Hematopoietic multipotent progenitor cell treated with erythropoietin and hydrocortisone succinate and interleukin-3 and kit ligand, for 8 days (in vitro differentiated cells): ENCODE measurements at places on chromosomes 2 and 18.
A peak's percentile ranks its signal among the peaks of the same experiment; 100 is the strongest.

DNA sequence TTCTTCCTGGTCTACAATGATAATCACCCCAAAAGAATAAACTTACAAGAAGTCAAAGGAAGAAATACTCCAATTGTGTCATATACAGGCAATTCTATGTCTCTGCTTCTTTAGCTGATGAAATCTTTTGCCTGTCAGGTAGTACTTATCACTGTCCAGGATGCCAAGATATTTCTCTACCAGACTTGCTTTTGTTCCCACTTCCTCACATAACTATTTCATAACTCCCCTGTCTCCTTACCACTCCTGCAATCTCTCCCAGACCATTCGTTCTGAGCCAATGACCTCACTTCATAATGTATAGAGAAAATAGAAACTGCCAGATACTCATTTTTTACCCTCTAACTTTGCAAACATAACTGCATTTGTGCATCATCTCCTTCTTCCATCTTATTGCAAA lies 39.1 kb downstream of the HNMT start:
- DNase-seq = no peak

DNA sequence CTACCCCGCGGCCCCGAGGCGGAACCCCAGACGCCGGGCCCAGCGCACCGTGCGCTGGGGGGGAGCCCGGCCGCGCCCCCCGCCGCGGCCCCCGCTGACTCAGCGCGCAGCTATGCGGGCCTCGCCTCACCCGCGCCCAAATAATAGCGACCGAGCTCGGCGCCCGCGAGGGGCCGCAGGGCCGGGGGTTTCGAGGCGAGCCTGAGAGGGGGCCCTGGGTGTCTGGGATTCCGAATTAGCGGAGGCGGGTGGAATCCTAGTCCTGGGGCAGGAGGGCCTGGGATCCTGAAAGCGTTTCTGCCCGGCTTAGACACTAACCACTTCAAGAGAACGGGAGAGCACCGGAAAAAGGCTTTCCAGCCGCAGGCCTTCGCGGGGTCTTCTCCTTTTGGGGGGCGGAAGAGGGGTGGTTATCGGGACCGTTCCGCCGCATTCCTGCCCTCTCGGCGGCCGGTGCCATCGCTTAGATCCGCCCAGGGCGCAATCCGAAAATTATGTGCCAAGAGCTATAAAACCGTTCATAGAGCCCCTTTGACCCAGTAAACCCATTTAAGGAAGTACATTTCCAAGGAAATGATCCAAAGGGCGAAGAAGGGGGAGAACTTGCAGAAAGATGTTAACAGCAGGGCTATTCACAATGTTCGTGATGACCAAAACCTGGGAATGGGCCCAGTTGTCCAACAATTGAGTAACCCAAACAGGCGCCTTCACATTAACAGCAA lies 681 bp upstream of the ROCK2 start:
- peak; percentile 41 for DNase-seq

DNA sequence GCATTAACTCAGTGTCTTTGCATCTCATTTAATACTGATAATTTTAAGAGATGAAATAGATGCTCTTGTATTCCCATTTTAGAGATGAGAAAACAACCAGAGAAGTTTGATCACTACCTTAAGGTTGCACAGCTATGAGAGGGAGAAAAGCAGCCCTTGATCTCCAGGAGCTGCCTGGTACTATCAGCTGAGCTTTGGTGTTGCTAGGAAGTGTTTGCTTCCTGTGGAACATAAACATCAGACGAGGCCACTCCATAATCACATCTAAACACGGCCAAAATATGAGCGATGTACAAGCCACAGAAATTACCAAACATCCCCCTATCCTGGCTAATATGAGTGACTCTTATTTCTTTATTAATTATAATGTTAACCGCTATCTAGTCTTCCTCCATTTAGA lies 620 bp upstream of the WDFY1 start:
- no peak for DNase-seq

DNA sequence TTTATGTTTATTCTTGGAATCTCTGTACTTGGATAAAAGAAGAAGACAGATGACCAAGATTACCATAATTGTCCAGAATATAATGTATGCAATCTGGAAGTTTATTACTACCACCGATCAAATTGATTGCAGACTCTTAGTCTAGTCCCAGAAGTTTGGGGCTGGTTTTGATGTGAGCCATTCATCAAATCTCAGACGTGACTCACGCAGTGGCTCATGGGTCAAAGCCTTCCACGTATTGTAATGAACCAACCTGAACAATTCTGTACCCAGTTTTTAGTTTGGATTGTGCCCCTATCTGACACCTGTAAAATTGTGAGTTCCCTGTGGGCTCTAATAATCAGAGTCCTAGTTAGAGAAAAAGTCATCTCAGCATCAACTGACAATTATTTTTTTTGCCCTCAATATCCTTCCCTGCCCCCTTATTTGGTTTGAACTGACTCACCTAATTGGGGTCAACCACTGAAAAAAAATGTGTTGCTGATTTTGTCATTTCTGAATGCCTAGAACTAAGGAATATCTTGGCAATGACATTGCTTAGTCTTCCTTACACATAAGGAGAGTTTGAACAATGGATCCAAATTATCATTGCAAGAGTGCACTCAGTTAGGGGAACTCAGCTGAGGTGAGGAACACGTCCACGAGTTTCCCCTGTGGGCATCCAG lies 219.5 kb upstream of the NRP2 start:
- DNase-seq = no peak

DNA sequence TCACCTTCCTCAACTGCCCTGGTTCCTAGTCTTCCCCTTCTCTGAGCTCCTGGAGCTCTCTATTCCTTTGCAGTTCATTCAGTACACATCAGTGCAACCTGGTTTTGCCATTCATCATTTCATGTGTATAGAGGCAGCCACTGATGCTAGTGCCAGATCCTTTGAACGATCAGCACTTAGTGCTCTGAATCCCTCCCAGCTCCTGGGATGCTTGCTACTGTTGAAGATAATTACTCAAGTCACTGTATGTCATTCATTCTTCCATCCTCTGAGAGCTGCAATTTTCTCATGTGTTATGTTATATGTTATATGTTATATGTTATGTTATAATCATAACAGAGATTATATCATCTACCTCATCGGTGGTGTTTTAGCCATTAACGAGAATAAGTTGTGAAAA lies 98.5 kb upstream of the UXS1 start:
- DNase-seq = no peak

GRCh38 chr2:173989884-173990215 lies 24.7 kb upstream of the SP3 start:
- DNase-seq = peak; percentile 11

DNA sequence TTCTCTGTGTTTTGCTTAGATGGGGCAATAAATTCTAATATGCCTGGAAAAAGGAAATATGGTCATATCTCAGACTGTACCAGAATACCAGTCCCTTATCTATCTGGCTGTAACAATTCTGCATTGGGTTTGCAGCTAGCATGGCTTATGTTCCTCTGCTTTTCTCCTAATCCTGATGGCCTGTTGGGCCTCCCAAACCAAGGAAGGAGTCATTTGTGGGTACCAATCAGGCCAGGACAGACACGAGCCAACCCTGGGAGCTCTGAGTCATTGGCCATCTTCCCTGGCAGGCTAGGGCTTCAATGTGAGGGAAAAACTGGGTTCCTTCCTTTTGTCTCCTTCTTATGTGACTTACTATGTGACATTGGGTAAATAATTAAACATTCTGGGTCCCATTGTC lies 12.0 kb downstream of the SMARCAL1 start:
- peak; percentile 11 for DNase-seq

DNA sequence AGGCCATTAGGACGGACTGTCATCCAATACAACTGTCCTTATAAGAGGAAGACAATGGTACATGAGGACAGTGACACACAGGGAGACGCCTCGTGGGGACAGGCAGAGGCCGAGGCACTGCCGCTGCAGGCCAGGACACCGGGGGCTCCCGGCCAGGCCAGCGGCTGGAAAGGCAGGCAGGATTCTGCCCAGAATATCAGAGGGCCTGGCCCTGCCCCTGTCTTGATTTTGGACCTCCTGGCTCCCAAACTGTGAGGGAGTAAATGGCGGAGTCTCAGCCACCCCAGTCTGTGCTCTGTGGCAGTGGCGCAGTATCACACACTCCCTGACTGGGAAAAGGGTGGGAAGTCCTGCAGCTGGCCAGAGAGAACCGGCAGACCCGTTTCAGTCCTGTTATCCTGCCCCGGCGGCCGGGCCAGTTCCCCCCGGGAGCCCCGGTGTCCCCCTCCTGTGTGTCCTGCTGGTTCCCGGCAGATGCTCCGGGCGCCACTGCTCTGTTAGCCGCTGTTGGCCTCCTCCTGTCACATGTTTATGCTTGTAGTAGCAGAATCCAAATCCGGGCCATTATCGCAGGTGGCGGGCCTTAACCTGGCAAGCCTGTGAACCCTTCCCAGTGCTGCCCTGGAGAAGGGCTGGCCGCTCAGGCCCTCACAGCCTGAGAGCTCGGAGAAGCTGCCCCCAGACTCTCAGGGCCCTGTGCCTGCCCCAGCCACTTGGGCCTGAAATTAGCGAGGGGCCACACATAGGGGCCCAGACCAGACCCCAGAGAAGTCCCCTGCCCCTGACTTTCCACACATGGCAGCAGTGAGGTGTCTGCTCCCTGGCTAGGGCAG lies 31.4 kb upstream of the TAF1B start:
- DNase-seq = no peak

DNA sequence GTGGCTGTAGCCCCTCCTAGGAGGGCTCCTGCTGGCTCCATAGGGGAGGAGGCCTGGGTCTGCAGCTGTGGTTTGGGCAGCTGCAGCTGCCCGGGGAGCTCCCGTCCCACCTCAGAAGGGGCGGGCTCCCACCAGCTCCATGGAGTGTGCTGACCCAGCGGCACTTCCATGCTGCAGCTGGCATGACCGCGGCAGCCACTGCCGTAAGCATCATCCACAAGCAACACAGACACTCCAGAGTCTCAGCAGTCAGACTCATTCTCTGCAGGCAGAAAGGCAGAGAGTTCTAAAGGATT lies 660.1 kb upstream of the RAB6C start:
- no peak for DNase-seq

GRCh38 chr2:28621172-28622100 lies 125.6 kb downstream of the PLB1 start:
- peak; percentile 10 for DNase-seq

GRCh38 chr2:14401873-14402272 lies 230.6 kb upstream of the LRATD1 start:
- DNase-seq = no peak

GRCh38 chr2:10009811-10010781 lies 33.3 kb upstream of the KLF11 start:
- no peak for DNase-seq

DNA sequence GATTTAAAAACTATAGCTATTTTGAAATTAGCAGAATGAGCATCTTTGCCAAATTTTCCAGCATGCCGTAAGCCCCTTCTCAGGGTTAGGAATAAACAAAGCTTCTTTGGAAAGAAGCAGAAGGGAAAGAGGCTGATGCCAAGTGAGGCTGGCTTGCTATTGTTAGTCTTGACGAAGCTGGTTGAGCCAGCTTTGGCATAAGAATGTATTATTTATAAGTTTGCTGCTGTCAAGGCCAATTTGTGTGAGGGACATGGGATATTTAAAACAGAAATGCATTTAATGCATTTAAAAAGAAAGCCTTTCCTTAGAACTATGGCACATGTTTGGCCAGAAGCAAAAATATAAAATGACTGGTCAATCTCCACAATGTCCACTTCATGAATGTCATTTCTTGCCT lies 52.5 kb upstream of the TTN start:
- no peak for DNase-seq

GRCh38 chr2:85160966-85161960 lies 28.1 kb downstream of the TCF7L1 start:
- no peak for DNase-seq

- DNase-seq = no peak
These were observed 50.6 kb upstream of the STPG4 start for GRCh38 chr2:47205576-47206141.

GRCh38 chr2:10002109-10002508 lies 41.2 kb upstream of the KLF11 start:
- no peak for DNase-seq

- no peak for DNase-seq
These were observed 3.6 kb upstream of the CAPG start for GRCh38 chr2:85413592-85414420.

DNA sequence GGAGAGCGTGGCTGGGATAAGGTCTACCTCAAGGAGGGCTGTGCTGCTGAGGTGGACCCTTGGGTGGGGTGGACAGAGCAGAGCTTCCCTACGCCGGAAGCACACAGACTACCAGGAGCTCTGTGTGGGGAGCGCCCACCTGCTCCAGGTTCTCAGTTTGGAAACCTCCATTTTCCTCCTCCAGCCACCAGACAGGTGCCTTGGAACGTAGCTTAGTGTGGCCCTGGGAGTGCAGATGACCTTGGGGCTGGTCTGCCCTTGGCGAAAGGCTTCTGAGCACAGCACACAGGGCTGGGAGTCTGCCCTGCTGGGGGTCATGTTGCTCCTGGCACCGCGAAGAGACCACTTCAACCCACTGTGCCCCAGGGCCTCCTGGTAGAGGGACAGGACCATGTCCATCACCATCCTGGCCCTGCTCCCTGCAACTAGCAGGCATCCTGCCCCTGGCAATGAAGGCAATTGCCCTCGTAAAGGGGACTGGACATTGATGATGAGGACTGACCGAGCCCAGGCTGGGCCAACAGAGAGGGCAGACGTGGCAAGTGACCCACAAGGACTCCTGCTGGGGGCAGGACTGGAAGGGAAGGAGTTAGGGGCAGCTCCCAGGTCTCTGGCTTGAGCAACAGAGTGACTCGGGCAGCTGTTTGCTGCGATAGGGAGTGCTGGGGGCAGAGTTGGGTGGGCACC lies 214.7 kb downstream of the CYP26B1 start:
- DNase-seq = no peak

DNA sequence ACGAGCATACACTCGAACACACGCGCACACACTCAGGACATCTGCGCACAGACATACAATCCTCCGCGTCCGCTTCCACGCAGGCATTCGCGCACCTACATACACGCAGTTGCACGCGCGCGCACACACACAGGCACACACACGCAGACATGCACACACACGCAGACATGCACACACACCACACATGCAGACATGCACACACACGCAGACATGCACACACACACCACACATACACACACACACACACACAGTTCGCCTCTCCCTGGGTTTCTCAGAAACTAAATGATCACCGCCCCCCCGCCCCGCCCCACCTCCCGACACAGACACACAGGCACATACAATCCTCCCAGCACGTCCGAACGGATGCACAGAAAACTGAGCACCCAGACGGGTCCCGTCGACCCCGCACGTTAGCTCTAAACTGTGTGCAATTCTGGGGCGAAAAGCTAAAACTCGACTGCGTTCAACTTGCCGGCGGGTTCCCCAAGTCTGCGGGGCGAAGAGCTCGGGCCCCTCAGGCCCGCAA lies 1.0 kb downstream of the EPHA4 start:
- DNase-seq = no peak
